ENCODE measurements at places on chromosomes 5 and 9.

DNA sequence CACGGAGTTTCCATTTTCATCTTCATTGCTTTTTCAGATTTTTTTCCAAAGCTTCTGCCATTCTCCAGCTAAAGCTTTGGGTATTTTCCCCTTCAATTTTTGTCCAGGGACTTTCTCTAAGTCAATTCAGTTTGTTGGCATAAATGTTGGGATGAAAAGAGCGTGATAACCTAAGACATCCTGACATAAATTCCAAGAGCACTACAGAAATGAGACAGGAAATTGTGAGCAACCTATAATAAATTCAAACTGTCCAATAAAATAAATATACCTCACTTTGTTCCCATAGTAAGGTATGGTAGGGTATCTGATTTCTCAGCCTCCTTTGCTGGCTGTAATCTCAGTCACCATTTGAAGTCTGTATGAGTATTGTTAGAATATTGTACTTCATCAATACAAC is 8.4 kb downstream of the ADAMTSL1 start:
- no peak for DNase-seq

GRCh38 chr9:73780916-73781315 is 629.3 kb downstream of the ANXA1 start:
- DNase-seq: no peak

- no peak for DNase-seq
Measured at GRCh38 chr9:108162664-108163063, 673.1 kb upstream of the KLF4 start.

DNA sequence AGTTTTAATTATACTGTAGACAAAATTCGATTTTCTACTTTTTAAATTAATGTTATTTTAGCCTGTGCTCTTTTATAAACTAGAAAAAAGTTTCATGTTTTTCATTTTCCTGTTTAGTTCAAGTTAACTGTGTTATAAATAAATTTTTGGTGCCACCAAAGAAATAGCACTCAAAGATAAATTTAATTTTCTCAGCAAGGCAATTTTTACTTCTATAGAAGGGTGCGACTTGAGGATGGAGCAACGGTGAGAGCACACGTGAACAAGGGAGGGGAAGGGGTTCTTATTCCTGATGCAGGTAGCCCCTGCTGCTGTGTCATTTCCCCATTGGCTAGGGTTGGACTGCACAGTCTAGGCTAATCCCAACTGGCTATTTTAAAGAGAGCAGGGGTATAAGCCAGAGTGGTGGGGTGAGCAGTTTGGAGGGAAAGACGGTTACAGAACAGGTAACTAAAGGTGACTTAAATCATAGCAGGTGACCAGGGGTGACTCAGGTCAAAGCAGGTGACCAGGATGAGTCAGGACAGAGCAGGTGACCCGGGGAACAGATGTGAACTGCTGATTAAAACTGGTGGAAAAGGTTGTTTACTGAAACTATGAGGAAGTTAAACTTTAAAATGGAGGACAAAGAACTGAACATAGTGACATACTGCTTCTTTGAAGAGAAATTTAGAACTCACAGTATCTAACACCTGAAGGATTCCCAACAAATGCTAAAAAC is 104.6 kb upstream of the GPBP1 start:
- no peak for DNase-seq

DNA sequence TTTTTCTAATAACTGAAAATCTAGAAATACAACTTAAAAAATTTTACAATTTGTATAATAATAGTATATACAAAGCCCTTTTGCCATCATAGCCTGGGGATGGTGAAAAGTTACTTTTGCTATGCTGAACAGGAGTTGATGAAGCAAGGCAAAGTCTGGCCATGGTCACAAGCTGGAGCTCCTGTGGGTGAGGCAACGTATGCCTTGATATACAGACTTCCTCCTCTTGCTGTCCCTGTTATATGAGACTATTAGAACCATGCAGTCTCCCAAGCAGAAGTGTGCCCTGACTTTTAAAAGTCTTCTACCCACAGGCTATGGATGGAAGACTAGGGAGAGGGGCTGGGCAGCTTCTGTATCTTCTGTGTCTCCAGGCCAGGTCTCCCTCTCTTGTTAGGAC is 15.7 kb downstream of the FAM151B start:
- no peak for DNase-seq

DNA sequence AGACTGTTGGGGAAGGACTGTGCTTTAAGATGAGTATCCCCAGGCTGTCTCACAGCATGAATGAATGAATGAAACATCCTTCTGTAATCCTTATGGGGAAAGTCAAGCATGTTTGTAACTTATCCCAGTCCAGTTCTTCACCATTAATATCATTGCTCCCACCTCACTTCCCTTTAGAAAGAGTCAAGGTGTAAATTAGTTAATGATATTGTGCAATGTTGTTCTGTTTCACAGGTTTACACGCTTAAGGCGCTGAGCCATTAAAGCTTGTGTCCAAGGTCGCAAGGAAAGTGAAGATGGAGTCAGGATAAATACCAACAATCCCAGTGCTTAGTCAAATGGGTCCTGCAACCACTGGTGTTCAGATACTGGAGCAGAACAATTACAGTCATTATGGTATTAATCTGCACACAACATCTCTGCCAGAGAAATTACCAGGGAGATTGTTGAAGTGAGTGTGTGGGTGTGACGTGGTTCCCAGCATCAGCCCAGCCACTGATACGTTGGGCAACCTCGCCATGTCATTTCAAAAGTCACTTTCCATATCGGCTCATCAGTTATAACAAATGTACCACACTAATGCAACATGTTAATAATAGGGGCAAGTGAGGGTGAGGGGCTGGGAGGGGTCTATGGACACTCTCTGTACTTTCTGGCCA is 1.5 kb upstream of the MYO10 start:
- DNase-seq: no peak

DNA sequence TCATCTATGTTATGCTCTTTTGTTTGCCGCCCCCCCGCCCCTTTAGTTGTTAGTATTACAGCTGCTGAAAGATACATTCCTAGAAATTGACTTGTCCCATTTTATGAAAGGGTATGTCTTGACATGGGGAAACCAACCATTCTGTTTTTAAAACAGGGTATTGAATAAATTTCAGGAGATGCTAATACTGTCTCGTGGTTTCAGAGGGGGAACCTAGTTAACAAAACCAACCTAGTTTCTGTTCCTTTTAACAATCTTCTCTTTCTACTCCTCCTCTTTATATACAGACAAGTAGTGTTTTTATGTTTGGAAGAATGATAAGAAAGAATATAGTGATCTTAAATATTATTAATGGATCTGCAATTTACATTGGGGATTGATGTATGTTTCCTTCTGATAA is 3.5 kb downstream of the PIP5K1B start:
- no peak for DNase-seq

GRCh38 chr5:60522292-60522905 is 177.6 kb downstream of the DEPDC1B start:
- no peak for DNase-seq

DNA sequence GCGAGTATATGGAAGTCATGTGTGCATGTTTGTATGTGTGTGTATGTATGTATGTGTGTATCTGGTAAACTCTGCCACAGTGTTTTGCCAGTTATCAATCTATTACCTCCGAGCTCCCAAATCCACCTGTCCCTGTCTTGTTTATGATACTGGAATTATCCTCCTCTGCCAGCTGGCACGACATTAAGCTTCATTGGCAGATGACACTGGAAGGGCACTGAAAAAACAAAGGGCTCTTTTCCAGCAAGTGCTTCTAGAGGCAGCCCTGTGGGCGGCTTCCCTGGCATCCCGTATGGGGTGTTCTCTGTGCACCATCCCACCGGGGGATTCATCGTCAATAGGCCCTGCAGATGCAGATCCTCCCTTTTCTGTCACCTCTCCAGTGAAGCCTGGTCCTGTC is 221.5 kb downstream of the MSX2 start:
- DNase-seq: no peak

DNA sequence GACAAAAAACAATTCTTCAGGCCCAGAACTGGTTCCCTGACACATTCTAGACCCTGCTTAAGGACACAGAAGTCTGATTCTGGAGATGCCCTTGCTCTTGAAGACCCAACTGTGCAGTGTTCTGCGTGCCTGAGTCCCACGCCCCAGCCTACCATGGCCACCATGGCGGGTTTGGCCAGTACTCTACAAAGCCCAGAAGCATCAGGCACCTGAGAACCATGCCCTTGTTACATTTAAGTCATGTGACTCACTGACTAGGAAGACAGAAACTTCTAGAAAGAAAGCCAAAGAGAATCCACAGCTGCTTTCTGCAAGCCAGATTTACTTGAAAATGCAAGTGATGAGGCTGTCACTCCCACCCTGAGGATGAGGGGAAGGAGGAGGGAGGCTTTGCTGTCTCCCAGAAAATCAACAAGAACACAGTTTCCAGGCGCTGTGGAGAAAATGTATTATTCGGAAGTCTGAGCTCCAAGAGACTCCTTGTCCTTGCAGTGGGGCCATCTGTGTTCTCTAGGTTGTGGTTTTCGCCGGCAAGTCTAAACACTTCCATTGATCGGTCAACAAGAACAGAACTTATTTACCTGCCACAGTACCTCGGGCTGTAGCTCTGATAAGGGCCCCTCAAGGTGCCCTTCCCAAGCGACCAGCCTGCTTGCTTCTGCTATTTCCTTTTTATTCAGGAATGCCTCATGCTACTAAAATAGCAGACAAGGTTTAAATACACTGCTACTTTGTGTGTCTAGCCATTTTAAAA is 81.3 kb upstream of the DMRT1 start:
- no peak for DNase-seq

DNA sequence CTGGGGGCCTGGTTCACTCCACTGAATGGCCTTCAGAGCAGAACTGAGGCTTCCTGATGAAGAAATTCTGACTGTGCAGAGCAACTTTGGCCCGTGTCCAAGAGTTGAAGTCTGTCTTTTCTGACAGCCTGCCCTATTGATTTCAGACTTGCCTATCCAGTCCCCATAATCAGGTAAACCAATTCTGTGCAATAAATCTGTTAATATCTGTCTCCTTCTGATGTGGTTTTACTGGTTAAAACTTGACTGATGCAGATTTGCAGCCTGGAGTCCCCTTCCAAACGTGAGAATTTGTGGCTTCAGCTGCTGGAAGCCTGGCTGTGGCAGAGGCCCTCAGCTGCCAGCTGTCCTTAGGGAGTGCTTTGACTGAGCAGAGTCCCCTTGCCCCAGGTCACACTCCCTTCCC is 283.9 kb upstream of the ANKRD55 start:
- DNase-seq: no peak

DNA sequence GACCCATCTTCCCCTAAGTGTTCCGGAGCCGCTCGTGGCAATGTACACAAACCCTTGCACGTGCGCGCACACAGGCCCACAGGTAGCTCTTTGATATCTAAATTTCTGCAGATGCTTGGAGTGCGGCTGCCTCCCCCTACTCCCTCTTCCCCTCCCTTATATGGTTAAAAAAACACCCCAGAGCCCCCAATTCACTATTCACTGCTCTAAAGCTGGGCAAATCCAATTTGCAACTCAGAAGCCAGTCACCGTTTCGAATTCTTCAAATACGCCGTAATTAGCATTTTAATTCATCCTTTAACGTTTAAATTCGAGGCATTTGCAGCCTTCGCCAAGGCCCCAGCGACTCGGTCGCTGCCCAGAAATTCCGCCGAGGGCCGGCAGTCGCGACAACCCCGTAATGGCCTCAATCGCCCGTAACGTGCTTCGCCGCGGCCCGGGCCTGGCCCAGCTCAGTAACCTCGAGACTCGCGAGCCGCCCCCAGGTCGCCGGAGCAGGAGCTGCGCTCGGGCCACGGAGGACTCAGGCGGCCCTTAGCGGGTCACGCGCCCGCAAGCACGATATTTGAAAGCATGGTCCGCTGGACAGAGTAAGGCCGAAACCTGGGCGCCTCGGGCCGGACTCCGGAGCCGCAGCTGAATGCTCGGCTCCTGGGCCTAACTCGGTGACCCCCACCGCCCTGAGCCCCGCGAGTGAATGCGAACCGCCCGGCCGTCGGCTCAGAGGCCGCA is 1.3 kb downstream of the IRX2 start:
- no peak for DNase-seq

- DNase-seq: no peak
Measured at GRCh38 chr5:55472642-55473041, 62.1 kb downstream of the PLPP1 start.

- DNase-seq: no peak
Measured at GRCh38 chr9:16884373-16884772, 13.9 kb upstream of the BNC2 start.

GRCh38 chr9:18319918-18320445 is 154.0 kb upstream of the ADAMTSL1 start:
- DNase-seq: no peak

DNA sequence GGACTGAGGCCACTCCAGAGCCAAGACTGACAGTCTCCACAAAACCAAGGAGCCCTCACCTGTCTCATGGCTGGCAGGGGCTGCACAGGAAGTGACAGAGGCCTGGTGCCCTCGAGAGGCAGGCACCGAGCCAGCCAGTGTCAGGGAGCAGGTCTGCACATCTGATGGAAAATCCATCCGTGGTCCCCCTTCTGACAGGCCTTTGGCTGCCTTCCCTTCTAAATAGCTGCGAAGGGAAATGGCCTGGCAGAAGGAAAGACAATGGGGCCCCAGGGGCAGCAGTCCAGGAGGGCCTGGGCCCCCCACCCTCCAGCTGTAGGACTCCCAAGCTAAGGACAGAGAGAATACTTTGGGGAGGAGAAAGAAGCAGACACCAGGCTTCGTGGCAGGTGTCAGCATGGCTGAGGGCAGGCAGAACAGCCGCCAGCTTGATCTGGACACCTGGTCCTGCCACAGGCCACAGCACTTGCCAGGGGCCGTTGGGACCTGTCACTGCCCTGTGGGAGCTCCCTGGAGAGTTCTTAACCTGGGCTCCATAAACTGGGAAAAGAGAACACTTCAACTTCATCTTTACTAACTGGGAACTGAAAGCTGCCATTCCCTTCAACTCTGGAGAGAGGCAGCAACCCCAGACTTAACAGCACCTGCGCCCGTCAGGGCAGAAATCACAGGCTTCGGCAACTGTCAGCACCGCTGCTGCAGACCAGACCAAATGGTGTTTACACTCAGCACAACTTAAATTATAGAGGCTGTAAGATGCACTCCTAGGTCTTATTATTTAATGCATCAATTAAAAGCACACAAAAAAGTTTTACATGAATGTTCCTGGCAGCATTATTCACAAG is 22.0 kb downstream of the ADAMTS2 start:
- DNase-seq: peak; percentile 55

GRCh38 chr5:84985148-84985547 is 600.5 kb upstream of the EDIL3 start:
- no peak for DNase-seq

DNA sequence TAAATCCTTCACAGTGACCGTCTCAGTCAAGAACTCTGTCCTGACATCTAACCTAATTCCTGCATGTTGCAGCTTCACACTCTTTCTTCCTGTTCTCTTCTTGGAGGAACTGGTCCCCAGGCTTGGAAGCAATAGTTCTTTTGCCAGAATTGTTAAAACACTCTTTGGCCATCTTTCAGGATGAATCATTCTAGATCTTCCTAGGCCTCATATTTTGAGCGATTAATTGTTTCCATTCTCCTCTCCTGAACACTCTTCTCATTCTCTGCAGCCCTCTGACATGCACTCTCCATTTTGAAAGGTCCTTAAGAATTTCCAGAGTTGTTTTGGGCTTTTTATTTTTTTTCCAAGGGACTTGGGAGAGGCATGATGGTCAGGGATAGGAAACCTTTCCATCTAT is 85.8 kb downstream of the FAM114A2 start:
- no peak for DNase-seq

GRCh38 chr9:130630506-130631330 is 33.7 kb upstream of the PRDM12 start:
- DNase-seq: no peak
